ENCODE measurements at places on chromosomes 4 and X.

DNA sequence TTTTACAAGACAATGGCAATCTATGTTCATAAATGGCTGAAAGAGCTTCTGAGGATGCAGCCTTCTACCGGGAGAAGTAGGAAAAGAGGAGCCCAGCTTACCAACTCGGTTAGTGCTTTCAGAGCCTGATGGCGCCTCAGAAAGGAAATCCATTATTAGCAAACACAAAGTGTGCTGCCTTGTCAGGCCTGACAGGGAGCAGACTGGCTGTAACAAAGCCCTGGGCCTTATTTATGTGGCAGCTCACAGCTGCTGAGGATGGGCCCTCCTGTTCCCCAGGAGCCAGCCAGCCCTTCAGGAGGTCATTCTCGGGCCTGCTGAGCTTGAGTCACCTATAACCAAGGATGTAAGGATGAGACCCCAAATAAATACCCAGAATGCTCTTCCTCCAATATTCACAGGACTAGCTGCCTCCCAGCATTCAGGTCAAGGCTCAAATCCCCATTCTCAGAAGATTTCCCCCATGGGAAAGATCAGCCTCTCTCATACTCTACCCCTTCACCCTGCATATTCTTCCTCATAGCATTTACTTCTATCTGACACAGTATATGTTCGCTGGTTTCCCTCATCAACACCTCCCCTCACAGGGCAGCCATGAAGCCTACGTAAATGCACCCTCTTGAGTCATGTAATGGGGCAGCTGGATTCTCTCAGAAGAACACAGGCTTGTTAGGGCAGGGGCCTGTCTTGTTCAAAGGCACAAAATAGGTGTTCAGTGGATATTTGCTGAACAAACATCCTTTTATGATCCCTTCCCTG lies 227.0 kb upstream of the RASGEF1B start:
- no peaks in the 10 kb centered on the region for H3K36me3 ChIP-seq
- H3K27me3 ChIP-seq = no peaks in the 10 kb centered on the region
- no peak overlapping the region for H3K27ac ChIP-seq
- no peak for DNase-seq
- no peak overlapping the region for H3K4me3 ChIP-seq
- H3K4me1 ChIP-seq = no peaks in the 10 kb centered on the region

DNA sequence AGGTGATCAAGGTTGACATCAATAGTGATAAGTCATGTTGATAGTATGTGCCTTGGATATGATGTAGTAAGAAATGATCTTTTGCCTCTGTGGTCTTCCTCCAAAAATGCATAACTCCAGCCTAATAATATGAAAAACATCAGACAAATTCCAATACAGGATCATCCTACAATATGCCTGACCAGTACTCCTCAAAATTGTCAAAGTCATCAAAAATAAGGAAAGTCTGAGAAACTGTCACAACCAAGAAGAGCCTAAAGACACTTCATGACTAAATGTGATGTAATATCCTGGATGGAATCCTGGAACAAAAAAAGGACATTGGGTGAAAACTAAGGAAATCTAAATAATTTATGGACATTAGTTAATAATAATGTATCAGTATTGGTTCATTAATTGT lies 50.3 kb upstream of the LCORL start:
- H3K27me3 ChIP-seq = no peaks in the 10 kb centered on the region
- no peak overlapping the region for H3K27ac ChIP-seq
- H3K36me3 ChIP-seq = no peaks in the 10 kb centered on the region

GRCh38 chr4:37999965-38000364 lies 39.8 kb downstream of the PTTG2 start:
- no peaks in the 10 kb centered on the region for H3K36me3 ChIP-seq
- no peak overlapping the region for H3K4me3 ChIP-seq
- H3K4me1 ChIP-seq = peaks cover 9% of the 10 kb centered on the region
- H3K27ac ChIP-seq = no peak overlapping the region

DNA sequence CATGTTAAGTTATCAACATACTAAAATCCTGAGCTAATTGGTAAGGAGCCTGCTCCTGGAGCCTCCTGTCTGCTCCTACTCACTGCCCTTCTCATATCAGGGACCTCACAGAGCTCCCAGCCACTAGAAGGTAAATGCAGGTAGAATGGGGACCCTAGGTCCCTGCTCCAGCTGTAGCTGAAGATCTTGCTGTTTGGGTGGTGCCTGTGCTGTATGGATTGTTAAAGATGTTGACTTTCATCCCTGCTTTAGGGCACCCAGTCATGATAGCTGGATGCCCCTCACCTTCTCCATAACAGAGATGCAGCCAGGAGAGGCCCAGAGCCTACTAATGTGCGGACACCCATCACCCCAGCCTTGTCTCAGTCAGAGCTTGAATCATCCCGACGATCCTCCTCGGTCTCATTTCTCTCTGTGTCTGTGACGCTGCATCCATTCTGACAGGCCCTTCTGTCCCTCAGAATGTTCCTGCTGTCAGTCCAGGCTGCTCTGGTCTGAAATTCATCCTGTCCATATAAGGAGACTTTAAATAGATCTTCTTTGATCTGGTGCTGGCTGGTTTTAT lies 341.7 kb upstream of the GATB start:
- H3K27ac ChIP-seq = no peak overlapping the region
- no peaks in the 10 kb centered on the region for H3K27me3 ChIP-seq
- no peaks in the 10 kb centered on the region for H3K36me3 ChIP-seq

DNA sequence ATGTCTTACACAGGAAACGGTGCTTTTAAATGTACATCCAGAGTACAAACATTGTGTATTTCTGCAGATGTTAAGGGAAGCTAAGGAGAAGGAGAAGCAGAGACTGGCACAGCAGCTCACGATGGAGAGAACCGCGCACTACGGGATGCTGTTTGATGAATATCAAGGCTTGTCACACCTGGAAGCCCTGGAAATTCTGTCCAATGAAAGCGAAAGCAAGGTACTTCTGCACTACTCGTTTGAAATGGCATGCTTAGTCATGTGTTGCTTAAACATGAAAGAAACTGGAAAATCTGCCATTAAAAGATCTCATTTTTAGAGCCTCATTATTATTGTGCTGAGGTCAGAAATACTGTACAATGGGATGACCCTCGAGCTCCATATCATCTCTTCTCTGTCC lies 47.2 kb downstream of the FAM114A1 start:
- H3K27ac ChIP-seq = no peak overlapping the region
- H3K27me3 ChIP-seq = no peaks in the 10 kb centered on the region
- no peak overlapping the region for H3K4me3 ChIP-seq
- DNase-seq = no peak

Data from IMR-90 (cell line).